ENCODE measurements at places on chromosomes 3 and 15. TPM values are rescaled to one million over a fixed set of nuclear protein-coding genes. Genes with fewer than 3 reads are reported as not detected.

GRCh38 chr15:66080717-66081398 lies 172.7 kb downstream of the MEGF11 start:
- H3K27ac ChIP-seq: no peak overlapping the region
- no peak for DNase-seq
- H3K4me1 ChIP-seq: no peaks in the 10 kb centered on the region
- H3K36me3 ChIP-seq: no peaks in the 10 kb centered on the region

GRCh38 chr3:196227121-196227561 lies 10.8 kb downstream of the SLC51A start:
- H3K36me3 ChIP-seq: no peaks in the 10 kb centered on the region
- no peaks in the 10 kb centered on the region for H3K4me1 ChIP-seq
- no peak overlapping the region for H3K4me3 ChIP-seq
- no peak overlapping the region for H3K27ac ChIP-seq

- no peaks in the 10 kb centered on the region for H3K36me3 ChIP-seq
- H3K27ac ChIP-seq: no peak overlapping the region
- no peaks in the 10 kb centered on the region for H3K4me1 ChIP-seq
- H3K4me3 ChIP-seq: no peak overlapping the region
These were observed 69.3 kb downstream of the LRRC28 start for GRCh38 chr15:99320374-99321215.

DNA sequence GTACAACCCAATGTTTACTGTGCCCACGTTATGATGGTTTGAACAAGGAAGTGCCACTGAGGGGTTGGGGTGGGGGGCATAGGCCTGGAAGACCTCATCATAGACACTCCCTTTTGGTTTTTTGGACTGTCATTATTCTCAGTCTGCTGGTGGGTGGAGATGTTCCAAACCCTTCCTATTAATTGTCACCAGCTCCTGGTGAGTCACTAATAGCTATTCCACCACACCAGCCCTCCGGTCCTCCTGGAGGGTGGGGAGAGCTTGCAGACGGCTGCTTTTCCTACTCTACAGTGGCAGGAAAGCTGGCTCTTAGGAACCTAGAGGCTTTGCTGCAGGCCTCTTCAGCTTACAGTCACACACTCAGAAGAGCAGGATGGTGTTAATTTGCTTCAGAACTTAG lies 9.0 kb upstream of the COPG1 start:
- no peak overlapping the region for H3K27ac ChIP-seq
- no peaks in the 10 kb centered on the region for H3K36me3 ChIP-seq
- H3K27me3 ChIP-seq: no peaks in the 10 kb centered on the region
- no peak for DNase-seq
- no peak overlapping the region for H3K4me3 ChIP-seq
- H3K4me1 ChIP-seq: peaks cover 20% of the 10 kb centered on the region

GRCh38 chr15:25397100-25397499 lies 41.7 kb downstream of the UBE3A start:
- no peaks in the 10 kb centered on the region for H3K27me3 ChIP-seq
- H3K27ac ChIP-seq: no peak overlapping the region
- peaks cover 3% of the 10 kb centered on the region for H3K36me3 ChIP-seq
- H3K4me3 ChIP-seq: no peak overlapping the region

DNA sequence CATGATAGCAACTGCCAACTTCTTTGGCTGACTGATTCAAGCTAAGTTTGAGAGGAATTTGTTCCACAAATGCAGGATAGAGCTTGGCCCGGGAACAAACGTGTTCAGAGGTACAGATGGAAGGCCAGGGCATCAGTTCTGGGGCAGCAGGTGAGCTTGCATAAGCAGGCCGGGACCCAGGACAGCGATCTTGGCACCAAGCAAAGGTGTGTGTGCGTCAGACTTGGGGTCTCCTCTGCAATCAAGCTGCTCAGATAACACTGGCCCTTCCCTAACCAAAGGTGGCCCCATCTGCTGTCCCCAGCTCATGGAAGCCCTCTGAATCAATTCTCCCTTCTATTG lies 155.6 kb downstream of the MEGF11 start:
- H3K27me3 ChIP-seq: no peaks in the 10 kb centered on the region
- no peaks in the 10 kb centered on the region for H3K36me3 ChIP-seq
- H3K4me3 ChIP-seq: no peak overlapping the region
- H3K4me1 ChIP-seq: no peaks in the 10 kb centered on the region
- no peak overlapping the region for H3K27ac ChIP-seq

DNA sequence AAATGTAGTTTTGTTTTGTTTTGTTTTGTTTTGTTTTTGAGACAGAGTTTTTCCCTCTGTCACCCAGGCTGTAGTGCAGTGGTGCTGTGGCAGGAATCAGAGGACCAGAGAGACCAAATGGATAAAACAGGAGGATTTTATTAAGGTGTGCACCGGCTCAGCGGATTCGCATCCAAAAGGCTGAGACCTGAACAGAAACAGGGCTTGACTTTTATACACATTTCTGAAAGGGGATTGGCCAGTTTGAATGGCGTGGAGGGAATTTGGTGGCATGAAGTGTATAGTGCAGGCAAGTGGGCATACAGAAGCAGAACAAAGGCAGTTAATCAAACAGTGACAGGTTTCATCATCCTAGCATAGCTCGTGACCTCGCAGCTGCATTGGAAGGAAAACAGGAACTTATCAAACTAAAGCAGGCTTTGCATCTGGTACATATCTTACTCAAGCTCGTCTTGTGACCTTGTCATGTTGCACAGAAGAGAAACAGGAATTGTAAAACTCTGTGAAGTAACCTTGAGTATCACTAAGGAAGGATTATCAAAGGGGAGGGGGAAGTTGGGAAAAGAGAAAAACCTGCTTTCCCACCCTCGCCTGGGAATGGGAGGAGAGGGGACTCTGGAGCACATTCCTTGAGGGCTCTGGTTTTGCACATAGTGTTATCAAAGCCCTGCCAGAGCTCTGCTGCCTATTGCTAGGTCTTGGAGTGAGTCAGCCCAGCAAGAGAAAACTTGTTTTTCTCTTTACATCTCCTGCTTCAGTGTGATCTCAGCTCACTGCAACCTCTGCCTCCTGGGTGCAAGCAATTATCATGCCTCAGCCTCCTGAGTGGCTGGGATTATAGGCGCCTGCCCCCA lies 38.5 kb downstream of the C3orf62 start:
- no peaks in the 10 kb centered on the region for H3K4me1 ChIP-seq
- no peaks in the 10 kb centered on the region for H3K27me3 ChIP-seq
- H3K4me3 ChIP-seq: no peak overlapping the region

The NR2E3 gene
- total RNA-seq: not detected

The AADAC gene
- total RNA-seq: not detected
